ENCODE measurements at places on chromosomes 5 and 9.

- DNase-seq = no peak
Observed at GRCh38 chr5:159339460-159339859, 9.2 kb upstream of the IL12B start.

DNA sequence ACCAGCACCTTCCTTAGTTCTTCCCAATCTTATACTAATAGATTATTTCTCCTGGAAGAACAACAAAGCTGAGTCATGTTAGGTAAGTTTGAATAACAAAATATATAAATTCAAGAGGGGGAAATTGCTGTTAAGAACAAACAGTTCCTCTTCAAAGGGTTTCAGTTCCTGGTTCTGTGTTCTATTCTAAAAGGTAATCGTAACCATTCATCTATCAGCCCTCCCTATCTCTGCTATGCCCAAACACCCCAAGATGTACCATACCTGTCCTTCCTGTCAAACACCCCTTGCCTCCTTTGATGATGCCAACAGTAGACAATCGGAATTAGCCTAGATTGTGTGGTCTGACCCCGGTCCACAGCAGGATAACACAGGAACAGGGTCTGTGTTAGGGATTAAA is 4.2 kb upstream of the RNF180 start:
- no peak for DNase-seq

DNA sequence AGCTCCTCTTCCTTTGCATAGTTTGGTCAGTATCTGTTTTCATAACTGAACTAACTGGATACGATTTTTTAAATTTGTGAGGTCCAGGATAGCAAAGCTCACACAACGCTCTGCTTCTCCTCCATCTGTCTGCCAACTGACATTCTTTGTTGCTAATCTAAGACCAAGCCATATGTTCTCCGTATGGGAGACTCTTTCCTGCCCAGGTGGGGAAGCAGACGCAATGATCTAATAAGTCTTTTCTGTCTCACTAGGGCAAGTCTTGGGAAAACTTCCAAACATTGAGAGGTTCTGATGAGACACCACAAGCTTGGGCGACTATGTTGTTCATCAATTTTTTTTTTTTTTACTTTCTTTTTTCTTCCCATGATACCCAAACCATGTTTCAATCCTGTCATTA is 558.5 kb downstream of the EFNA5 start:
- DNase-seq = no peak

- DNase-seq = no peak
Observed at GRCh38 chr5:161299053-161299452, 247.5 kb downstream of the GABRB2 start.

- no peak for DNase-seq
Observed at GRCh38 chr5:151055336-151055735, 25.5 kb downstream of the TNIP1 start.

- no peak for DNase-seq
Observed at GRCh38 chr9:136079916-136080246, 15.2 kb downstream of the NACC2 start.

GRCh38 chr5:167546270-167546669 is 745.2 kb upstream of the WWC1 start:
- DNase-seq = no peak

DNA sequence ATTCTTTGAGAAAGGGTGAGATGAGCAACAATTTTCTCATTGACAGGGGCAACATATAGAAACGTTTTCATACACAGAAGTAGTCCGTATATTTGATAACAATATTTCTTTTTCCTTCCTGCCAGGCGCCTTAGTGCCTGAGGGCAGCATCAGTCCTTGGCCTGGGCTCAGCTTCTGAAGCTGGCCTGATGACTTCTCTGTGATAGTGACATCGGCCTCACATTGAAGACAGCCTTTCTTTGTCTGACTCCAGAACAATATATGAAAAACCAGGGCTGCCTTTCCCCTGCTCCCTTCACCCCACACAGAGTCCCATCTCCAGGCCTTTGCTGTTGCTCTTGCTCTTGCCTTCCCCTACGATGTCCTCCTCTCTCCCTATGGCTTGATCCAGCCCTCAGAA is 24.1 kb upstream of the TCOF1 start:
- no peak for DNase-seq

DNA sequence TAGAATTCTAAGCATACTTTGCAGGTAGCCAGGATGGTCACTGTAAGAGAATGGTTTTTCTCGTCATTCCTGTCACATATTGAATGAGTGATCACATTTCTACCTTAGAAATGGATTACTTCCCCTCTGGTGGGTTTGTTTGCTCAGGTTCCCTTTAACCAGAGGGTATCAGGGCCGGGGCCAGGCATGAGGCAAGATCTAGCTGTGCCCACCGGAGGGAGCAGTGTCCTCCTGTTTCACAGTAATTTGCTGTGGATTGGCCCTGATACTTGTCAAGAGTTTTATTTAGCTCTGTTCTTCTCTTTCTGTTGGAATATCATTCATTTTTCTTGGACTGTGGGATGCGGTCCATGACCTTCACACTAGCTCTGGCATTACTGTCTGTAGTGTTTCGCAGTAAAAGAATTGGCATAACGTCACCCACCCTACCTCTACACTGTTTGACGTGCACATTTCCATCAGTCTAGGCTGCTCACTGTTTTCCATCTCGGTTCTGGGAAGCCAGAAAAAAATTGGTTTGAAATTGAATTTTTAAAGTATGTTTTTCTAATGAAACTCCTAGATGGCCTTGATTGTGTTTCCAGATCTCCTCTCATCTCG is 42.4 kb upstream of the ZBED3 start:
- DNase-seq = no peak

DNA sequence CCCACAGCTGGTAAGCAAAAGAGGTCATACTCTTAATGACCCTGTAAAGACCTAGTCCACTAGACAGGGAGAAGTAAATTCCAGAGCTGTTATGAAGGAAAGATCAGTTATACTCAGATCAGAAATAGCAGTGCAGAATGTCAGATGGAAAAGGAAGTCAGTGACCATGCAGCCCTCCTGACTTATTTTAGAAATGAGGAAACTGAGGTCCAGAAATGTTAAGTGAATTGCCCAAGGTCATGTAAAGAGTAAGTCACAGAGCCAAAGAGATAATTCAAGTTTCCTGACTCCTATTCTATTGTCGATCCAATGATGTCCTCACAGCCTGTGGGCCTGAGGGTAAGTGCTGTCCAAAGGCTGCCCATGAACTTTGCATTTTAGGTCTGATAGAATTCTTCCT is 214.9 kb upstream of the IL12B start:
- no peak for DNase-seq

GRCh38 chr5:131794586-131794985 is 2.2 kb downstream of the FNIP1 start:
- DNase-seq = peak; percentile 8

- DNase-seq = no peak
Observed at GRCh38 chr5:65047948-65048690, 279.4 kb downstream of the CWC27 start.

DNA sequence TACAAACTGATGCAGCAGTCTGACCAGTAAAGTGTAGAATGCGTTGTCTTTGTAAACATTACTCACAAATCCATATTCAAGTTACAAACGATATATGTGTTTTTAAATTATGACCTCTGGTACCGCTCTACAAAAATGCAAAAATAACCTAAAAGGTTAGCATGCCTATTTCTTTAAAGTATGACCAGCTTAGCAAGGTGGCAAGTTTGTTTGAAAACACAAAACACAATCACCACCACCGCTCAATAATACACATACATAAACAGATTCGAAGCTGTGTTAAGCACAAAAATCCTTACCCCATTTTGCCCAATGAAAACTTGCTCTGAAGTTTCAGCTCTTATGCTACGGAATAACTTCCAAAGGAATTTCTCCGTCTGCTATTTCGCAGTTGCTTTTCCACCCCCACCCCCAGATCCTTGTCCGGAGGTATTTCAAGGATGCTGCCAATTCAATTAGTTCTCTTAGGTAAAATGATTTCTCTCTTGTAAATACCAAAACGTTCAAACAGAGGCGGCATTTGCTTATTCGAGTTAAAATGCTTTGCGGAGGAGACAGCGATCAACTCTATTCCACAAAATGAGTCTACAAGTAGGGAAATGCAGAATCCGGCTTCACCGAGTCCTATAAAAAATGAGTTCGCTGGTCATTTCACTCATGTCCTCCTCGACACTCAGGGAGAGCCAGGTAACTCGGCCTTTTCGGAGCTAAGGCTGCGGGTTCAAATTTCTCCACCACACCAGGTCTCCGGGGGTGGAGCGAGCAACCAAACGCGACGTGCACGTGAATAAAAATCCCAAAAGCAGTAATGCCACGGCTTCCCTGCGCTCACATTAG is 1.2 kb downstream of the HOMER1 start:
- no peak for DNase-seq

DNA sequence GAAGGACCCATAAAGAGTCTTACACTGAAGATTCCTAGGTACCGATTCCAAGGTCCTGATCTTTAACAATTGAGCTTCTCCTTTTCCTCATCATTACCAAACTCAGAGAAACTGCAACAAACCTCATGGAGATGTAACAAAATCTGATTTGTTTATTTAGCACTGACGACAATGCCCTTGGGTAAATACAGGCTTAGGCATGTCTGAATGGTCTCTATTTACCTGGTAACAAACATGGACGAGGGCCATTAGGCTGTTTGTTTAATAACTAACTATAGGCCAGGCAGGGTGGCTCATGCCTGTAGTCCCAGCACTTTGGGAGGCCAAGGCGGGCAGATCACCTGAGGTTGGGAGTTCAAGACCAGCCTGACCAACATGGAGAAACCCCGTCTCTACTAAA is 333.3 kb downstream of the AGTPBP1 start:
- DNase-seq = no peak

DNA sequence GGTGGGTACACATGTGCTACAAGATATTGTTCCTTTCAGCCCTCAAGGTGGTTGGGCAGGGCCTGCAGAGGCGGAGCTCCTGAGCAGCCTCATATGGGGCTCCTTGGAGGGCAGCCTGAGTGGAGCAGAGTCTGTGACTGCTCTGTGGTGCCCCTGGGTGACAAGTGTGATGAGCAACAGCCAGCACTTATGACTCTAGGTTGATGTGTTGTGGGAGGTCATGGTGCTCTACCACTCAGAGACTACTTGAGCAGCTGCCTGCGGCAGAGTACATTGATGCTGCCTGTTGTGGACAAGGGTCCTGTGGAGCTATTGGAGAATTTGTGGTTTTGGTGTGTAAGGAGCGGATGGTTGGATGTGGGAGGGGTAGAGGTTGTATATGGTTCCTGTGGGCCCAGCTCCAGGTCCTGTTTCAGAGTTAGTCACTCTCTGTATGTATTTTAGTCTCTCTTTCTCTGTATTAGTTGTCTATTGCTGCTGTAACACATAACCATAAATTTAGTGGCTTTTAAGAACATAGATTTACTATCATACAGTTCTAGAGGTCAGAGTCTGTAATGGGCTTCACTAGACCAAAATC is 141.3 kb downstream of the SREK1 start:
- no peak for DNase-seq

DNA sequence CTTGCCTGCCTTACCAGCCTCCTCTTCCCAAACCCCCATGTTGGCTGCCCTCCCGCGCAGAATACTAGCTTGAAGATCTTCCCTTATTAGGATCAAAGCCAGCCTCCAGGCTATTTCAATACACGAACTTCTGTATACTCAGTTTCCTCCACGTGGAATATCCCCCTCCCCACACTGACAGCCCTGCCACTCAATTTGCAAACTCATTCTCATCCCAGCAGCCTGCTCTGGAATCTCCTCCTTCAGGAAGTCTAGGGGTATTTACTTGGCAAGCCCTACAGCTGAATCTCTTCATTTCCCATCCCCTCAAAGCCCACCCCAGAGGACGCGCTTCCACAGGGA is 157.0 kb upstream of the SMIM23 start:
- no peak for DNase-seq

GRCh38 chr5:132293066-132293991 is 865 bp upstream of the SLC22A4 start:
- peak; percentile 65 for DNase-seq

DNA sequence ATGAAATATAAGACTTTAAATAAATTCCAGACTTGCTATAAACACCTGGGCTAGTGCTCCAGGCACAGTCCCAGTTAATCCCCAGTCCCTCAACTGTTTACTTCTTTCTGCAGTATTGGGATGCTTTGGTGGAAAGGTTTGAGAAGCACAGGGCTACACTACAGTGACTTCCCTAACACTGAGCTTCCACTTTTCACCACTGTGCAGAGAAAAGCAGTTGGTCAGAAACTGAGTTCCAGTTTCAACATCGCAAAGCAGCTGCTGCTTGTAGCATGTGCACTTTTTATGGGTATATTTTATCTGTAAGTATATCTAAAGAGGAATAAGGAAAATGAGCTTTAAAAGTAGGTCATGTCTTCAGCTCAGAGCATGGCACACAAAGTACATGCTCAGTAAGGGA is 339.7 kb downstream of the NTRK2 start:
- DNase-seq = no peak

DNA sequence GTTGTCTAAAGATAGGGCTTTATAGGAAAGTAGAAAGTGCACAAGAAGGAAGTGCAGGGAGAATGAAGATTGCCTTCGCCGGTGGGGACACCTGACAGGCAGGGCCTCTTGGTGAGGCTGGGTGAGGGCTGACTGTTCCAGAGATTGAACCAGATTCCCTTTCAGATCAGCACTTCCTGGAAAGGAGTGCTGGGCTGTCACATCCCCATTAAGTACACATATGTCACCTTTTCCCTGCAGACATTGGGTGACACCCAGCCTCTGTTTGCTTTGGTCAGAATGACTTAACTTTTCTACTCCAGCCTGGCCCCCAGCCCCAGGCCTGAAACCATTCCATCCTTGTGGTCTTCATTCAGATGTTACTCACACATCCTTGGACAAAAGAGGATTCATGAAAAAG is 7.4 kb upstream of the SHROOM1 start:
- DNase-seq = no peak

- DNase-seq = no peak
Observed at GRCh38 chr5:136279314-136279713, 86.0 kb downstream of the TRPC7 start.

DNA sequence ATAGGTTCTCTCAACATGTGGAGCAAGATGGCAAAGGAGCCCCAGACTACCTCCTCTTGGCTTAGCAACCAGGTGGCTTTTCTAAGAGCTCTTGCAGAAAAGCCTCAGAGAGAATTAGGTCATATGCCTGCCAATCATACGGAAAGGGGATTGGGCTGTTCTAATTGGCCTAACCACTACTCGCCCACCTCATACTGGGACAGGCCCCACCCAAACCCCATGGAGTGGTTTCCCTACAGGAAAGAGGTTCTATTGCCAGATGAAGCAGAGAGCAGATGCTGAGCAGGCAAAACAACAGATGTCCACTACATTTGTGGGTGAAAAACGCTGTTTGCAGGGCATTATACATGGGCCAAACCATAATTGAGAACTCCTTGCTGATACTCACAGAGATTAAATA is 29.0 kb downstream of the ABLIM3 start:
- DNase-seq = no peak

DNA sequence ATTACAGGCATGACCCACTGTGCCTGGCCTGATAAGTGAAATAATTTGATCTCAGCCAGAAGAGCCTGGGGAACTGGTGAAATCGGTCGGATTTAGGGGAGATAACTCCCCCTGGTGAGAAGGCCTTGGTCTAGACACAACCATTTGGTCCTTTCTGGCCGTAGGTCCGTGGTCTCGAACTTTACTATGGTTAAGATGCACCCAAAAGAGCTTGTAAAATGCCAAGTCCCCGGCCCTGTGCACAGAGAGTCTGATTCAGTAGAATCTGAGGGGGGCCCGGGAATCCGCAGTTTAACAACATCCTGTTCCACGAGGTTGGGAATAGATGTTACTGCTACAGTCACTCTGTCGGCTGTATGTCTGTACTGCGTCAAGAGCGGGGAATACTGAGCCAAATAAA is 140.7 kb downstream of the C9orf50 start:
- DNase-seq = no peak

All from CD4-positive, alpha-beta T cell treated with Interferon alpha-2 for 1 hour (primary cell).